ENCODE measurements at places on chromosomes 12 and 14.
A peak's percentile ranks its signal among the peaks of the same experiment; 100 is the strongest.

DNA sequence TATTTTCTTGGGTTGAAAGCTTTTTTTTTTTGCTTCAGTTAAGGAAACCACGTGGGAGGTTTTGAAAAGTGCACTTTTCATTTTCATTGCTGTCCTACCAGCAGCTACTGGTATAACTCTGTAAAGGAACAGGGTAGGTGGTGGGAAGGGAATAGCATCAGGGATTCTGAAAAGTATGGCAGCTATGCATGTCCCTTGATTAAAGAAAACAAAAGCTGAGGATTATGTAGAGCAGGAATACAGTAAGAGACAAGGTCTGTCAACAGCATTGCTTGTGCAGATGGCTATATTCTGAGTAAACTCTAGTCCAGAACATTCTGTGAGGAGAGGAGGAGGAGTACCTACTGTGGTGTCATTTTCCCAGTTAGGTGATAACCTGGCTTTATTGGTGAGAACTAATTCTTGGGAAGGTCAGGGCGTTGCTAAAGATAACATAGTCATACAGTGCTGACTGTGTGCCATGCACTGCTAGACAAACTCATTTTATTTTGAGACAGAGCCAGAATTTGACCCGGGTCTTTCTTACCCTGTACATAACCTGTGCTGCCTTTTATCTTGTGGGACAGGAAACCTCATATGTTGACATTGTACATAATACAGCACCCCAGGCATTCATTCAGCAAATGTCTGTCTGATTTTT is 80.3 kb upstream of the TRAF3 start:
- no peak overlapping the region for H3K4me3 ChIP-seq
- H3K4me1 ChIP-seq: peaks cover 27% of the 10 kb centered on the region
- H3K27me3 ChIP-seq: no peaks in the 10 kb centered on the region
- H3K27ac ChIP-seq: no peak overlapping the region

GRCh38 chr14:101839236-101839635 is 77.7 kb downstream of the PPP2R5C start:
- peak overlapping the region; percentile 97 for H3K27ac ChIP-seq
- peak; percentile 43 for DNase-seq
- H3K36me3 ChIP-seq: no peaks in the 10 kb centered on the region

DNA sequence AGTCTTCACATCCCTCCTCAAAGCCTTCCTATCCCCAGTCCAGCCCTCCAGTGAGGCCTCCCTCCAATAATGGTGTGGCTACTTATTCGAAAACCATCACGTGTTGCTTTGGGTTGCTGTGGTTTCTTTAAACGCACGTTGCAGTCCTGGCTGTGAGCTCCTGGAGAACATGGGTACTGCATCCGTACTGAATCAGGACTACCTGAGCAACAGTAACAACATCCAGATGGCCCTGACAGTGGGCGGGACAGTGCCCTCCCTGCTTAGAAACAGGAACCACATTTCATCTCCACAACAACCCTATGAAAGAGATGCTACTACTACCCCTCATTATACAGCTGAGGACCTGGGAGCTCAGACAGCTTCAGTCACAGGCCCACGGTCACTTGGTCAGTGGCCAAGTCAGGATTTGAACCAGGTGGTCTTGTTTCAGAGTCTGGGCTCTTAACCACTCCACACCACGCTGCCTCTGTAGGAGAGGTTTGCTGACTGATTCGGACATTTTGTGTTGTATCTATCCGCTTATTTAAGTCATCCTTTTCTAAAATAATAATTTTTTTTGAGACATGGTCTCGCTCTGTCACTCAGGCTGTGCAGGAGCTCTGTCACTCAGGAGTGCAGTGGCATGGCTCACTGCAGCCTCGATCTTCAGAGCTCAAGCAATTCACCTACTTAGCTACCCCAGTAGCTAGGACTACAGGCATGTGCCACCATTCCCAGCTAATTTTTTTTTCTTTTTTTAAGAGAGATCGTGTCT is 104.8 kb downstream of the DPF3 start:
- DNase-seq: no peak
- no peaks in the 10 kb centered on the region for H3K36me3 ChIP-seq
- no peak overlapping the region for H3K27ac ChIP-seq
- H3K27me3 ChIP-seq: no peaks in the 10 kb centered on the region
- H3K4me1 ChIP-seq: peaks cover 2% of the 10 kb centered on the region
- no peak overlapping the region for H3K4me3 ChIP-seq

- no peaks in the 10 kb centered on the region for H3K36me3 ChIP-seq
- no peak overlapping the region for H3K27ac ChIP-seq
- H3K4me1 ChIP-seq: no peaks in the 10 kb centered on the region
- no peaks in the 10 kb centered on the region for H3K27me3 ChIP-seq
Observed at GRCh38 chr12:115716551-115716950, 560.9 kb downstream of the MED13L start.

- H3K36me3 ChIP-seq: peaks cover 54% of the 10 kb centered on the region
- H3K27ac ChIP-seq: no peak overlapping the region
- H3K27me3 ChIP-seq: no peaks in the 10 kb centered on the region
- peaks cover 73% of the 10 kb centered on the region for H3K4me1 ChIP-seq
- DNase-seq: no peak
Observed at GRCh38 chr12:66163289-66163688, 6.5 kb downstream of the TMBIM4 start.

DNA sequence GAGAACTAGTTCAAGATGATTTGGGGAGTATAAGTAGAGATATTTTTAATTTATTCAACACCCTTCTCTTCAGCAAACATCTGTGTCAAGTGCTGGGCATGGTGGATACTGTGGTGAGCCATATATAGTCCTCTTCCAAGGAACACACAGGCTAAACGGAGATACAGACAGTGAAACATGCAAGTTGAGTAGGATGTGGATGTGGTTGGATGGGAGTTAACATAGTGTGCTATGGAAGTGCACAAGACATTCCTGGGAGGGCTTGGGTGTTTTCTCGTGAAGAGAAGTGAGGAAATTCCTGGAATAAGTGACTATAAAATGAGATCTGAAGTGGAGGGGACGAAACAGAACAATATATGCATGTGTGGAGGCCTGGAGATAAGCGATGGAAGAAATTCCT is 181.1 kb upstream of the NPAS3 start:
- H3K36me3 ChIP-seq: no peaks in the 10 kb centered on the region
- DNase-seq: no peak
- no peaks in the 10 kb centered on the region for H3K27me3 ChIP-seq
- no peaks in the 10 kb centered on the region for H3K4me1 ChIP-seq
- H3K4me3 ChIP-seq: no peak overlapping the region
- H3K27ac ChIP-seq: no peak overlapping the region

- no peak overlapping the region for H3K27ac ChIP-seq
- H3K4me1 ChIP-seq: no peaks in the 10 kb centered on the region
- H3K4me3 ChIP-seq: no peak overlapping the region
Observed at GRCh38 chr12:95412482-95413311, 61.3 kb upstream of the METAP2 start.

DNA sequence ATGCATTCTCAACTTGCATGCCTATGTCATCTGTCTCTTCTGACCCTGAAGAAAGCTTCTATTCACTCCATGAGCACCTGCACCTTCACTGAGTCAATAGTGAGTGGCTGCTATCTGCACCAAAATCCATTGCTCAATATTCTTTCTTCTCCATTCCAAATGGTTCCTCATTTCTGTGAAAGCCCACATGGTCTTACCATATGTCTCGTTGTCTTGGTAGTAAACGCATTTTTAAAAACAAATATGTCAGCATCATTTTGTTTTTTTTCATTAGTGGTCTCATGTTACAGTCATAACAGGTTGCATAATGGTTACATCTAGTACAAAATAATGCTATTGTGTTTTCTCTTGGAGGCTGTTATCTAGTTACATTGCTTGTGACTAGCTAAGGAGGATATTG is 106.9 kb upstream of the CPM start:
- no peak overlapping the region for H3K4me3 ChIP-seq
- H3K27me3 ChIP-seq: no peaks in the 10 kb centered on the region
- no peaks in the 10 kb centered on the region for H3K36me3 ChIP-seq

GRCh38 chr12:779745-780734 is 27.7 kb downstream of the WNK1 start:
- no peaks in the 10 kb centered on the region for H3K36me3 ChIP-seq
- no peaks in the 10 kb centered on the region for H3K27me3 ChIP-seq
- no peak for DNase-seq

DNA sequence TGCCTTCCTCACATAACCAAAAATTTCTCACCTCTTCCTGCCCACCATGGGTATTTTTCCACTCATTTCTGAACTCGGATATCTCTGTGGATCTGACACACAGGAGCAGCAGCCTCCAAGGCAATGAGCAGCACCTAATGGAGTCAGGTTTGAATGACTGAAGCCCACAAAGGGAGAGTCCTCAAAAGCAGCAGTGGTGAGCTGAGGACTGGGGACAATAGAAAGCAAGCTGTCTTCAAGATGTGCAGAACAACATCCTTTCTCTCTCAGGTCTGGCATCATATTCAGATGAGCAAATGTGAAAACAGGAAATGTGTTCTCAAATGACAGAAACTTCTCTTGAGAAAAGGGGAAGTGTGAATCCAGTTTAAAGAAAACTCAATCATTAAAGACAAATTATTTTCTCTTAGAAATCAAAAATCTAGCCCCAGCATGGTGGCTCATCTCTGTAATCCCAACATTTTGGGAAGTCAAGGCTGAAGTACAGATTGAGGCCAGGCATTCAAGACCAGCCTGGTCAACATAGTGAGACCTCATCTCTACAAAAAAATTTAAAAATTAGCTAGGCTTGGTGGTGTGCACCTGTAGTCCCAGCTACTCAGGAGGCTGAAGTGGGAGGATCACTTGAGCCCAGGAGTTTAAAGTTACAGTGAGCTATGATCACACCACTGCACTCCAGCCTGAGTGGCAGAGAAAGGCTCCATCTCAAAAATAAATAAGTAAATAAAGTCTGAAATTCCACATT is 54.2 kb downstream of the C12orf42 start:
- H3K36me3 ChIP-seq: no peaks in the 10 kb centered on the region
- H3K4me1 ChIP-seq: peaks cover 36% of the 10 kb centered on the region
- peak overlapping the region; percentile 99 for H3K27ac ChIP-seq
- peak overlapping the region; percentile 81 for H3K4me3 ChIP-seq
- peak; percentile 53 for DNase-seq
- no peaks in the 10 kb centered on the region for H3K27me3 ChIP-seq

- H3K4me1 ChIP-seq: peaks cover 45% of the 10 kb centered on the region
- peak within 1 kb of the TSS; percentile 98 for H3K4me3 ChIP-seq
- H3K27ac ChIP-seq: peak within 1 kb of the TSS; percentile 97
- H3K36me3 ChIP-seq: peaks cover 2% of the 10 kb centered on the region
- peak; percentile 72 for DNase-seq
- no peaks in the 10 kb centered on the region for H3K27me3 ChIP-seq
Observed at GRCh38 chr12:56158029-56158925, at the start of gene MYL6. TSS of gene MYL6 (plus strand) at chr12:56158359. CDS start at chr12:56158402, 43 bp downstream.

- H3K27me3 ChIP-seq: no peaks in the 10 kb centered on the region
- DNase-seq: no peak
- peak overlapping the region; percentile 90 for H3K27ac ChIP-seq
- H3K4me3 ChIP-seq: peak overlapping the region; percentile 15
- peaks cover 10% of the 10 kb centered on the region for H3K36me3 ChIP-seq
Observed at GRCh38 chr12:8987163-8987562, 2.2 kb upstream of the KLRG1 start.

- no peaks in the 10 kb centered on the region for H3K4me1 ChIP-seq
- H3K4me3 ChIP-seq: no peak overlapping the region
Observed at GRCh38 chr12:50243507-50243906, 39.8 kb downstream of the LIMA1 start.

DNA sequence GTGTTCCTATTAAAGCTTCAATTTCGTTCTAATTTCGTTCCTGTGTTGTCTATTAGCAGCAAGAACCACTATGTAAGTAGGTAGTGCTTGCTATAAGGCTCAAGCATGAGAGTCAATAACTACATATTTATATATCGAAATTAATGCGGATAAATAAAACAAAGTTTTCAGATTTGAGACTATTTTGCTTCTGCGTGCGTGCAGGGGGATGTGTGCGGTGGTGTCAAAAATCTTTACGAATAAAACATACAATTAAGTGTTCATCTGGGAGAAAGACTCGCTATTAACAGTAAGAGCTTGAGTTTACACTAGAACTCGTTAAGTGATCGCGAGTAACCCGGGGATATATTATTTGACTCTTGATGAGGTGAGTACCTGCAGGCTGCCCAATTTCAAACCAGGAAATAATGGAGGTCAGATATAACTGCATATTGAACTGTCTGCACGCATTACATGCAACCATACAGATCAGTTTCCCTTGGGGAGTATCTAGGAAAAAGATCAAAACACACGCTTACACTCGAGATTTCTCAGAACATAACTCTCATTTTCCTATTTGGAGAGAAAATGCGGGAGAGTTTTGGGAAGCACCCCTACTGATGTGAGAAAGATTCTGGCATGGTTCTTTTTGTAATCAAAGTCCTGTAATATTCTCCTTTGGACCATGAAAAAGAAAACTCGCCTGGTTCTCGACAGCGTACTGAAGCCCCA is 813 bp downstream of the TWF1 start:
- H3K4me3 ChIP-seq: peak overlapping the region; percentile 95
- peaks cover 34% of the 10 kb centered on the region for H3K4me1 ChIP-seq
- no peaks in the 10 kb centered on the region for H3K27me3 ChIP-seq

- H3K27ac ChIP-seq: no peak overlapping the region
- no peak for DNase-seq
- H3K27me3 ChIP-seq: peaks cover 2% of the 10 kb centered on the region
Observed at GRCh38 chr14:89779707-89780106, 174.8 kb downstream of the EFCAB11 start.

DNA sequence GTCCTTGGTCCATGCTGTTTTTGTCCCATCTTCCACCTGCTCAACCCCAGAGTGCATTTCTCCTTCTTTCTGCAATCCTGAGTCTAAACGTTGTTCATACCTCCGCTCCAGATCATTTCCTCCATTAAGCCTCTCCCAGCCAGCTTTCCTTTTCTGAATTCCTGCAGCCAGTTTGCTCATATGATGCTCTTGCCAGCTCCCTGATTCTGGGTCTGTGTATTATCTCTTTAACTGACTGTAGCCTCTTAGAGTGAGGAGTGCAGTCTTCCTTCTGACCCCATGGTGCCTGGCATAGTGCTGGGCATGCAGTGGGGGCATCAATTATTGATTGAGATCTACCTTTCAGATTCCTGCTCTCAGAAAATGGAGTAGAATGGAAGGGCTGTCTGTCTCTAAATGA is 11.5 kb upstream of the TBPL2 start:
- no peak overlapping the region for H3K4me3 ChIP-seq
- H3K36me3 ChIP-seq: no peaks in the 10 kb centered on the region
- no peak for DNase-seq
- H3K4me1 ChIP-seq: no peaks in the 10 kb centered on the region
- no peak overlapping the region for H3K27ac ChIP-seq

DNA sequence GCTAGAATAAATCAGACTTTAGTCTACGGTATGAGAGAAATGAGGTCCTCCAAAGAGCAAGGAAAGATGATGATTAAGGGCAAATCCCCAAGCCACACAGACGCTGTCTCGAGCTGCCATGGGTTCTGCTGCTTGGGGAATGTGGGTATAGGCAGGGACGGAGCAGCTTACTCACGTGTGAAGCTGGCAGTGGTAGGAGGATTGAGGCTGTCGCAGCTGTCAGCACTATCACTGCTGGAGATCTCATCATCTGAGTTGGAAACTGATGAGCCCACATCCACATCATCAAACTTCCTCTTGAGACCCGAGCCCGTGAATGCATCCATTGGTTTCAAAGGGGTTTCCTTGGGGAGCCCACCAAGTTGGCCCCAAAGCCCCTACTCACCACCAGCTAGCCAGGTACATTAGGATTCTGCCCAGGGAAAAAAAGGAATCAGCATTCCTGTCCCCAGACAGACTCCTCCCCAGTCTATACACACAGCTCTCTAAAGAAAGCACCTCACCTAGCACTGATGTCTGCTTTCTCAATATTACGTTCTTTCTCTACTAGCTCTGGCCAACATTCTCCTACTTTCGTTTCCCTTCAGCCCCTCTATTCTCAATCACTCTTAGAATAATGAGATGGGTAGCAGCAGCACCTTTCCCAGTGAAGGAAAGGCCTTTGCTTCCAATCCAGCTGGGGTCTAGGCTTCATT is 7.0 kb downstream of the CSRNP2 start:
- H3K4me1 ChIP-seq: peaks cover 11% of the 10 kb centered on the region
- no peak overlapping the region for H3K27ac ChIP-seq
- DNase-seq: no peak
- peaks cover 12% of the 10 kb centered on the region for H3K36me3 ChIP-seq

GRCh38 chr14:44981198-44981597 is 19.2 kb downstream of the TOGARAM1 start:
- H3K36me3 ChIP-seq: peaks cover 2% of the 10 kb centered on the region
- peaks cover 22% of the 10 kb centered on the region for H3K4me1 ChIP-seq
